NCI-H446 (cell line): ENCODE measurements at places on chromosomes 1 and 21.

- no peak for DNase-seq
Observed at GRCh38 chr1:212196355-212196754, 88.9 kb upstream of the PPP2R5A start.

- DNase-seq, result no peak
Observed at GRCh38 chr1:27597516-27598294, 6.2 kb downstream of the AHDC1 start.

DNA sequence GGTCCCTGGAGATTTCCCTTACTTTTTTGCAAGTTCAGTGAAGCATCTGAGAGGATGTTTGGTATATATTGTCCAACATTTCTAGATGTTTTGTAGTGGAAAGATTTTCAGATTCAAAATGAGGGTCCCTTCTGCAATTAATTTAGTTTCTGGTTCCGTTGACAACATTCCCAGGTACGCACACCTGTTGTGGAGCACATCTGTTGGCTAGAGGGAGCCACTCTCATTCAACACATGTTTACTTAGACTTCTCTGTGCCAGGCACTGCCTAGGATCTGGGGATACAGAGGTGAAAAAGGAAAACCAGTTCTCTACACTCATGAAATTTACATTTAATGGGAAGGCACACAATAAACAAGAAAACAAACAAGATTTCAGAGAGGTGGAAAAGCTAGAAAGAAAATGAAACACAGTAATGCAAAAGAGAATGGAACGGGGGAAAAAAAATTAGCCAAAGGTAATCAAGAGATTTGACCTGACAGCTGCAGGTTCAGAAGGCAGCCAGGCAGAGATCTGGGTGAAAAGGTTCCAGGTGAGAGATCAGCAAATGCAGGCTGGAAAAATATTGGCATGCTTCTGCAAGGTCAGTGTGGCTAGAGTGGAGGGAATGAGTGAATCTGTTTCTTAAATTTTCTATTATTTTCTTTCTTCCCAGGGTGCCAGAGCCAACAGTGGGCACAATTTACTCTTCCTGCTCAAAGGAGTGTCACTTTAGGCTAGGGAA, 48.4 kb upstream of the KAZN start:
- no peak for DNase-seq

- no peak for DNase-seq
Observed at GRCh38 chr1:223095870-223096269, 47.2 kb downstream of the TLR5 start.

GRCh38 chr1:21292503-21292983, 2.3 kb upstream of the ECE1 start:
- DNase-seq, result no peak

GRCh38 chr1:228944296-228944695, 209.0 kb downstream of the RHOU start:
- DNase-seq, result no peak

DNA sequence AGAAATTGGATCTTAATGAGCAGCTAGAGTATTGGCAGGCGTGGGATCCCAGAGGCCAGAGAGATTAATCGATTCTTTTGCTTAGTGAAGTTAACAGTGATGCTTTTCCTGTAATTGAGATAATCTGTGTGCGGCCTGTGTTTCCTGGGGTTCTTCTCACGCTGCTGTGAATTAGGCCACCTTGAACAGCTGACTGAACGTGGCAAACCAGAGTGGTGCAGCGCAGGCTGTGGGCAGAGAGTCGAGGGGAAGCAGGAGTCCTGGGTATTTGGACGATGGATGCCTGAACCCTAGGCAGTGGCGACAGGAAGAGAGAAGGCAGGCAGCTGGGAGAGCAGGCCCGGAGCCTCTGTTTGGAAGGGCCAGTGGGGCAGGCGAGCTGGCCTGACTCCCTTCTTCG, 51.7 kb downstream of the RYR2 start:
- no peak for DNase-seq

DNA sequence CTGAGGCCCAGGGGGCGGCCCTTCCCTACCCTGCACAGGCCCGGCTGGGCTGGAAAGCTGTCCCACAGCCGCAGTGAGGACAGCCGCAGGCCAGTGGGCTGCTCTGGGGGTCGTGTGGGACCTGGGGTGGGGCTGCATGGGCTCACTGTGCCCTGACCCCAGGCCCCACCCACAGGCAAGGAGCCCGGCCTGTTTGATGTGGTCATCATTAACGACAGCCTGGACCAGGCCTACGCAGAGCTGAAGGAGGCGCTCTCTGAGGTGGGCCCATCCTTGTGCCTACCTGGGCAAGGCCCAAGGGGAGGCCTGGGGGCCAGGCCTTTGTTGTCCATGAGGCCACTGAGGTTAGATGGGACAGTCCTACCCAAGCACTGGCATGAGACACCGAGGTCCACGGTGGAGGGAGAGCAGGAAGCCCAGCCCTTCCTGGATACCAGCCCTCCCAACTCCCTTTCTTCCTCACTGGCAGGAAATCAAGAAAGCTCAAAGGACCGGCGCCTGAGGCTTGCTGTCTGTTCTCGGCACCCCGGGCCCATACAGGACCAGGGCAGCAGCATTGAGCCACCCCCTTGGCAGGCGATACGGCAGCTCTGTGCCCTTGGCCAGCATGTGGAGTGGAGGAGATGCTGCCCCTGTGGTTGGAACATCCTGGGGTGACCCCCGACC, 1.4 kb upstream of the GJC2 start:
- no peak for DNase-seq

- no peak for DNase-seq
Observed at GRCh38 chr1:18800258-18800657, 59.2 kb downstream of the TAS1R2 start.

DNA sequence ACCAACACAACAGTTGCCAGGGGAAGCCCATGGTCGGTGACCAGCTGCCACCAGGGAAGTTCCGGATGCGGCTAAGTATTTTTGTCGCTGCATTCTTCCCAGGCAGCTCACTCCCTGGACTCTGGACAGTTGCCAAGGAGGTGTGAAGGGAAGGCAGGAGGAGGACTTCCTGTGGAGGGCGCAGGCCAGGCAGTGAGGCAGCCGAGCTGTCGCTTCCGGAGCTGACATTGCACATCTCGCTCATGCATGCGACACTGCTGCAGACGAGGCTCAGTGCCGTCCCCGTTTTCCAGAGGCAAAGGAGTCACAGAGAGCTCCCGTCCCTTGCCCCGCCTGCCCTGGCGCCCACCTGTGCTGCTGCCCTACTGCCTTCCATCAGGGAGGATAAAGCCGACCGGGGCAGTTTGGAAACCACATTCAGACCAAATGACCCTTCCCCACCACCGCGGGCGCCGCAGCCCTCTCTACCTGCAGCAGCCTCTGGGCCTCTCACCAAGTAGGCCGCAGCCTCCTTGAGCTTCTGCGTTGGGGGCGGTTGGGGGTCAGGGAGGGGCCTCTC, 81.4 kb downstream of the NENF start:
- no peak for DNase-seq

- no peak for DNase-seq
Observed at GRCh38 chr1:160952129-160952510, 2.5 kb downstream of the ITLN2 start.

DNA sequence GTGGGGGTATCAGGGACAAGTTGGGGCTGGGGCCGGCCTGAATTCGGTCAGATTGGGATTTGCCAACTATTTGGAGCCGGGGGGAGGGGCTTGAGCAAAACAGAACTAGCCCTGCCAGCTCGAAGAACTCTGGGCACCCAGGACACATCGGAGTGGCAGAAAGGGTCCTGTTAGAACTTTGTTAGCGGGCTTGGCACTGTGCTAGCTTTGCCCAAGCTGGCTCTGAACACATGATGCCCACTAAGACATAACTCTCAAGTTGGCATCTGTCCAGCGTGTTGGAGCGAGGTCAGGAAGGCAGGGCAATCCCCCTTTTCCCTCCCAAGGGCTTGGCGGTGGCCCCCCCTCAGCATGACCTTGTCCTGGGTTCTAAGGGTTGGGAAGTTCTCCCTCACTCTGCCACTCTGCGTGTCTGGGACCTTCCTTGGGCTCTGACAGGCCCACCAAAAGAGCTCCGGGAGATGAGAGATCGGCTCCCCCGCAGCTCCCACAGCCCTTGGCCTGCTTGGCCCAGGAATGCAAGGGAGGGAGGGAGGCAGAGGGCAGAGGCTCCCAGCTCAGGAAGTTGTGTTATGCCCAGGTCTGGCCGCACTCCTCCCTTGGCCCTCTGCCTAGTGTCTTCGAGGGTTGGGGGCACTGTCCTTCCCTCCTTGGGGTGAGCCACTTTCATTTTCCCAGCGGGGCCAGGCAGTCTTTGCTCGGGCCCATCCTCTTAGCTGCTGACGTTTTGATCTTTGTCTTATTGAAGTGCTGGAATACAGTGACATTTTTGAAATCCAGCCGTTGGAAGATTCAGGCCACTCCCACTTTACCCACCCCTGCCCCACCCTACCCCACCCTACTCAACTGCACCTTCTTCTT, 1.2 kb downstream of the LMNA start:
- DNase-seq, result no peak

GRCh38 chr1:24567792-24568388, 12.0 kb downstream of the NCMAP start:
- no peak for DNase-seq

GRCh38 chr1:206895837-206896242, 1.4 kb upstream of the IL24 start:
- peak; percentile 68 for DNase-seq

DNA sequence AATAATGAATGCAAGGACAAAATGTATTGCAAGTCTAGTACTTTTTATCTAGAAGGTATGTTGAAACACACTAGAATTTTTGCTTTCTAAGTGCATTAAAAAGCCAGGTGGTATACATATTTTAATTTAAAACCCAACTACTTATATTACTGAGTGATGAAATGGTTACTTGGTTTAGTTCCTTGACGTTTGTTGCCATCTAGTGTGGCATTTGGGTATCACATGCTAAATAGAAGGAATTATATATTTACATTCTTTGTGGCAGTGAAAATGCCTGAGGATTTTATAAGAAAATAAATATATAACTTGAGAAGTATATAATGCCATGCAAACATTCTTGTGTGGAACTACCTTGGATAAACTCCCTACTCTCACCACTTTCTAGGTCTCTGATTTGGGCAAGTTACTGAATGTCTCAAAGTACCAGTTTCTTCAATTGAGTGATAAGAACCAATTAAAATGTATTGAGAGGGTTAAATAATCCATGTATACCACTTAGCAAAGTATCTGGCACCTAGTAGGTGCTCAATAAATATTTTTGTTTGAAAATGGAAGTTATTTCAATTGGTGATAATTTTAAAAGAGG, 69.6 kb downstream of the SDCCAG8 start:
- DNase-seq, result peak; percentile 71

DNA sequence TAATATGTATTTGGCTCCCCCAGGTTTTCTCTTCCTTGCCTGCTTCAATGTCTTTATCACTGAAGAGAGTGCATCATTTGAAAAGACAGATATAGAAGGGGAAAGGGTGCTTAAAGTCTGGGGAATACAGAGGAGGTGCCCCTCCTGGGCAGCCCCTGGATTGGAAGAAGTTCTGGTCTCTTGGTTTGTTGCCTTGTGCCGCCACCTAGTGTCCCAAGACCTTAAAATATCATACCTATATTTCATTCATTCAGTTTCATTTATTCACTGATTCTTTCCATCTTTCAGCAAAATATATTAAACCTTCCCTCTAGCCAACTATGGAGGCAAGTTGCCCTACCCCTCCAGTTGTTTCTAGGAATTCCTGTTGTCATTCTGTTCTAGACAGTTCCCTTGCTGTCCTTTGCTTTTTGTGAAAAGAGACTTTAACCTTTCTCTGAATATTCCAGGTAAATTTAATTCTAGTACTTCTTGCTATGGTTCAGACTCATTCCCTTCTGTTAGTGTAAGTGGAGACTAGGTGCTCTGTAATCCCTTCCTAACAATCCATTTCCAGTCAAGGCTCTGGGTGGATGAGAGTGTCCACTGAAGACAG, 56.1 kb downstream of the MEF2D start:
- peak; percentile 11 for DNase-seq

GRCh38 chr1:180917306-180918065, 4.8 kb downstream of the KIAA1614 start:
- DNase-seq, result peak; percentile 25

DNA sequence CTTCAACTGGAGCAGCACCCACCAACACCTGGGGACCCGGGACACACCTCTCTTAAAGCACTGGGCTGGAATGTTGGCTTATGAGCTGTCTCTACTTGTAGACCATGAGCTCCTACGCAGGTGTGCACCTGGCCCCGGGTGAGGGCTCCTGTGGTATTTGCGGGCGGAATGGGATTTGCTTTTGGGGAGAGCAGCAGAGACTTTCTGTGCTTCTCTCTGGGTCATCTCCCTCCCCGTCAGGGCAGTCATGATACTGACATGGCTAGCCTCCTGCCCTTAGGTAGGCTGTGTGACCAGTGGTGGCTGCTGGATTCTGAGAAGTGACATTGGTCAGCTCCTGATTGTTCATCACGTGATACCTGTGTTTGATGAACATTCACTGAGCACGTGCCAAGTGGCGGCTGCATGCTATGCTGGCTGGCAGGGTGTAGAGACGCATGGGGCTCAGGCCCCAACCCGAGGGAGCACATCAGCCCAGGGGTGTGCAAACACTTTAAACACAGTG, 9.0 kb upstream of the ZBTB21 start:
- DNase-seq, result no peak

GRCh38 chr1:28196330-28196729, 19.8 kb upstream of the PTAFR start:
- DNase-seq, result no peak

DNA sequence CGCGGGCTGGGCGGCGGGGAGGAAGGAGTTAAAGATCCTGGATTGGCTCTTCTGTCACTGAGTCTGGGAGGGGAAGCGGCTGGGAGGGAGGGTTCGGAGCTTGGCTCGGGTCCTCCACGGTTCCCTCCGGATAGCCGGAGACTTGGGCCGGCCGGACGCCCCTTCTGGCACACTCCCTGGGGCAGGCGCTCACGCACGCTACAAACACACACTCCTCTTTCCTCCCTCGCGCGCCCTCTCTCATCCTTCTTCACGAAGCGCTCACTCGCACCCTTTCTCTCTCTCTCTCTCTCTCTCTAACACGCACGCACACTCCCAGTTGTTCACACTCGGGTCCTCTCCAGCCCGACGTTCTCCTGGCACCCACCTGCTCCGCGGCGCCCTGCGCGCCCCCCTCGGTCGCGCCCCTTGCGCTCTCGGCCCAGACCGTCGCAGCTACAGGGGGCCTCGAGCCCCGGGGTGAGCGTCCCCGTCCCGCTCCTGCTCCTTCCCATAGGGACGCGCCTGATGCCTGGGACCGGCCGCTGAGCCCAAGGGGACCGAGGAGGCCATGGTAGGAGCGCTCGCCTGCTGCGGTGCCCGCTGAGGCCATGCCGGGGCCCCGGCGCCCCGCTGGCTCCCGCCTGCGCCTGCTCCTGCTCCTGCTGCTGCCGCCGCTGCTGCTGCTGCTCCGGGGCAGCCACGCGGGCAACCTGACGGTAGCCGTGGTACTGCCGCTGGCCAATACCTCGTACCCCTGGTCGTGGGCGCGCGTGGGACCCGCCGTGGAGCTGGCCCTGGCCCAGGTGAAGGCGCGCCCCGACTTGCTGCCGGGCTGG, at the start of gene NPR1:
Gene NPR1, plus strand, starts transcription at position 170 of the 818 bp plus-strand sequence. Its CDS starts 421 bp downstream, at position 591.
- peak; percentile 19 for DNase-seq
